ENCODE measurements at places on chromosomes 16 and 17. TPM values are rescaled to one million over a fixed set of nuclear protein-coding genes. Genes with fewer than 3 reads are reported as not detected.

GRCh38 chr16:17184026-17184425 is 286.7 kb downstream of the XYLT1 start:
- no peaks in the 10 kb centered on the region for H3K4me1 ChIP-seq
- H3K36me3 ChIP-seq, result no peaks in the 10 kb centered on the region
- DNase-seq, result no peak
- H3K27me3 ChIP-seq, result no peaks in the 10 kb centered on the region

TAT gene
- 0.69 TPM for total RNA-seq

GRCh38 chr16:24635900-24636610 is 93.4 kb upstream of the TNRC6A start:
- H3K36me3 ChIP-seq, result no peaks in the 10 kb centered on the region
- no peak for DNase-seq
- H3K27ac ChIP-seq, result no peak overlapping the region
- H3K4me1 ChIP-seq, result no peaks in the 10 kb centered on the region
- no peak overlapping the region for H3K4me3 ChIP-seq

SDK2 gene
- total RNA-seq, result 7.3 TPM

OTOP3 gene
- total RNA-seq, result not detected

GRCh38 chr16:54000361-54000760 is 286.2 kb downstream of the IRX3 start:
- no peaks in the 10 kb centered on the region for H3K36me3 ChIP-seq
- H3K27me3 ChIP-seq, result no peaks in the 10 kb centered on the region
- no peak for DNase-seq
